ENCODE measurements at places on chromosomes 7 and 10. TPM values are rescaled to one million over a fixed set of nuclear protein-coding genes. Genes with fewer than 3 reads are reported as not detected.
A peak's percentile ranks its signal among the peaks of the same experiment; 100 is the strongest.

- no peak overlapping the region for H3K27ac ChIP-seq
- DNase-seq: no peak
- H3K36me3 ChIP-seq: peaks cover 14% of the 10 kb centered on the region
- peaks cover 14% of the 10 kb centered on the region for H3K4me1 ChIP-seq
- H3K27me3 ChIP-seq: no peaks in the 10 kb centered on the region
- no peak overlapping the region for H3K4me3 ChIP-seq
These were observed 23.6 kb downstream of the BEND7 start for GRCh38 chr10:13505052-13505680.

- DNase-seq: no peak
- H3K4me3 ChIP-seq: no peak overlapping the region
- no peaks in the 10 kb centered on the region for H3K36me3 ChIP-seq
- no peaks in the 10 kb centered on the region for H3K27me3 ChIP-seq
- H3K27ac ChIP-seq: no peak overlapping the region
These were observed 681.9 kb downstream of the GRM8 start for GRCh38 chr7:126570845-126571244.

DNA sequence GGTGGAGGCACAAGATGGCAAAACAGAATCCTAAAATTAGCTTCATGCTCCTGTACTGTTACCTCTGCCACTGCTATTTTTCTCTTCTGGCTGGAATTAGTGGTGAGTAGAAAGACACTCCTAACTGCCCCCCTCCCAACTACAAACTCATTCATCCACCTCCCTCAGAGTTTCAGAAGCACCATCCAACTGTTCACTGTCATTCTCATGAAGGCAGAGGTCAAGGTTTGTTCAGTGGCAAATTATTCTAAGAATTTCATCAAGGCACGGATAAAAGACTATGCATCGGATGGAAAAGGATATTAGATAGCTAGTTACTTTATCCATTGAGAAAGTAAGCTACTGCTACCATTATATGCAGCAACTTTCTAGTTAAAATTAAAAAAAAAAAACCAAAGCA, 59.7 kb downstream of the LRGUK start:
- no peaks in the 10 kb centered on the region for H3K27me3 ChIP-seq
- no peak overlapping the region for H3K4me3 ChIP-seq
- H3K27ac ChIP-seq: no peak overlapping the region
- DNase-seq: no peak

DNA sequence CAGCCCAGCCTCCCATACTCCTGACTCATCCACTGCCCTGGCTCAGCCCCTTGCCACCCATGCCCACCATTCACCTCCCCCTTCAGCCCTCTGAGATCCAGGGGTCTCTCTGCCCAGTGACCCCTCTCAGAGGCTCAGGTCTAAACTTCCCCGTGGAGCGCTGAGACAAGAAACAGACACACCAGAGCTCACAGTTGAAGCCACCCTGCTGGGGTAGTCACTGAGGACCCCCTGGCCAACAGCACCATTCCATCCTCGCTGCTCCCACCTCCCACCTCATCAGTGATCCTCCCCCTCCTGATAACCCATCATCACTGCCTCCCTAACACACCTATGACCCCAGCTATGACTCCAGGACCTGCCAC, 100.7 kb downstream of the GRID1 start:
- H3K36me3 ChIP-seq: no peaks in the 10 kb centered on the region
- H3K4me3 ChIP-seq: no peak overlapping the region
- no peaks in the 10 kb centered on the region for H3K4me1 ChIP-seq
- peak; percentile 1 for DNase-seq
- peaks cover 33% of the 10 kb centered on the region for H3K27me3 ChIP-seq
- H3K27ac ChIP-seq: no peak overlapping the region

DNA sequence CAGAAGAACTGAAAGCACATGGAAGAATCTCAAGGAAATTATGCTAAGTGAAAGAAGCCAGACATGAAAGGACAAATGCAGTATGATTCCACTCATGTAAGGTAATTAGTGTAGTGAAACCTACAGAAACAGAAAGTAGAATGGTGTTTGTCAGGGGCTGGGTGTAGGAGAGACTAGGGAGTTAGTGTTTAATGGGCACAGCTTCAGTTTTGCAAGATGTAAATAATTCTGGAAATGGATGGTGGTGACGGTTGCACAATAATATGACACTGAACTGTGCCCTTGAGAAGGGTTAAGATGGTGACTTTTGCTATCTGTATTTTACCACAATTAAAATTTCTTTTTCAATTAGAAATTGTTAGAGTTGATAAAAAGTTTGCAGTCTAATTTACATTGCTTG, 157.3 kb upstream of the ADCY1 start:
- H3K4me1 ChIP-seq: no peaks in the 10 kb centered on the region
- peaks cover 2% of the 10 kb centered on the region for H3K27me3 ChIP-seq
- no peak overlapping the region for H3K27ac ChIP-seq
- no peaks in the 10 kb centered on the region for H3K36me3 ChIP-seq

The PARD3 gene
- 85.3 TPM for total RNA-seq

The CFAP70 gene
- total RNA-seq: 5.6 TPM

The PTPRZ1 gene
- 0.74 TPM for total RNA-seq
